ENCODE measurements at places on chromosomes 5 and 9.
A peak's percentile ranks its signal among the peaks of the same experiment; 100 is the strongest.

DNA sequence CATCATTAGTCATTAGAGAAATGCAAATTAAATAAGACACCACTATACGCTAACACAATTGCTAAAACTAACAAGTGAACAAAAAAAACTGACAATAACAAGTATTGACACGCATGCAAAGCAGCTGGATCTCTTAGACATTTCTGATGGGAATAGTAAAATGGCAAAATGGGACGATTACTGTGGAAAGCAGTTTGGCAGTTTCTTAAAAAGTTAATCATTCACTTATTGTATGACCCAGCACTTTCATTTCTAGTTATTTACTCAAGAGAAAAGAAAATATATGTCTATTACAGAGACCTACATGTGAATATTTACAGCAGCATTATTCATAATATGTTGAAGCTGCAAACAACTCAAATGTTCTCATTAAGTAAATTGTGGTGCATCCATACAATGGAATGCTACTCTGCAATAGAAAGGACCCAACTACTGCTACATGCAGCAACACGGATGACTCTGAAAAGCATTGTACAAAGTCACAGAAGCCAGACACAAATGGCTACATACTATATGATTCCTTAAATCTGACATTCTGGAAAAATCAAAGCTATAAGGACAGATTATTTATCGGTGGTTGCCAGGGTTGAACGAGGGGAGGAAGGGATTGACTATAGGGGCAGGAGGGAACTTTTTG is 96.8 kb upstream of the ITGA2 start:
- DNase-seq: no peak

GRCh38 chr5:156019130-156019529 is 307.8 kb upstream of the SGCD start:
- no peak for DNase-seq

DNA sequence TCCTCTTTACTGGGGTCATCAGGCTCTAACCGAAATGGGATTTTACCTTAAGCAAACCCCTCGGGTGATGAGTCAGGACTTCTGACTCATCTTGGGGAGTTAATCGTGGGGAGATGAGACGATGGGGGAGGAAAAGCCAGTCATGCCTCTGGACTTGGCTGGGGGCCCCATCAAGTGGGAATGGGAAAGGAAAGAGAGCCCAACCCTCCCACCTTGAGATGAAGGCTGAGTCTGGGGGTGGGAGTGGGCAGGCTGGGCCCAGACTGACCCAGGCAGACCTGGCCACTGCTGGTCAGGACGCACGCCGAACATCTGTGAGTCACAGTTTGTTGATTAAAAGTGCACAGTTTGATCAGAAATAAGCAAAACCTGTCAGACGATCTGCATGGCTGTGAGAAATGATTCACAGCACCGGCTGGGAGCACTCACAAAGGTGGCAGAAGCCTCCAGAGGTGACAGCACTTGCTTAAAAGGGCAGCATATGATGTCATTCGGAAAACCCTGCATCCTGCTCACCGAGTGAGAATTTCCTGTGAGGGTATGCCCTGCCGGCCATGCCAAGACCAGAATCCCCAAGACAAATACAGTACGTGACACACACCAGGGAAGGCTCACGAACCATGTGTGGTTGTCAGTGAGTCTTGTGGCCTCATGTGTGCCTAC is 50.0 kb upstream of the SLC25A51 start:
- no peak for DNase-seq

DNA sequence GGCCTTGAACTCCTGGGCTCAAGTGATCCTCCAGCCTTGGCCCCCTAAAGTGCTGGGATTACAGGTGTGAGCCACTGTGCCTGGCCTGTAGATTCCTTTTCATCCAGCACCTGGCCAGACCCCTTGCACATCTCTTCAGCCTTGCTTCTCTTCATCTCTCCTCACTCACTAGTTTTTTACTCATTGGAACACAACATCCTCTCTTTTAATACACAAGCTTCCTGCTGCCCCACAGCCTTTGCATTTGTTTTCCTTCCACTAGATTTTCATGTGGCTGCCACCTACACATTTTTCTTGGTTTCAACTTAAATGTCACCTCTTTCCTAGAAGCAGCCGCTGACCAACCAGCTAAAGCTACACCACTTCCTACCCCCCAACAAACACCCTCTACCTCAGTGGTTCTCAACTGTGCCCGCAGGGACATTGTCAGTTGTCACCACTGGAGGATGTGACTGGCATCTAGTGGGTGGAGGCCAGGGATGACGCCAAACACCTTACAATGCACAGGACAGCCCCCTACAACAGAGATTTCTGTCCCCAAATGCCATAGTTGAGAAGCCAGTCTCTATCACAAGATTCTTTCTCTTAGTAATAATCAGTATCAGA is 33.7 kb downstream of the HAVCR1 start:
- DNase-seq: no peak

- no peak for DNase-seq
Measured at GRCh38 chr5:10836986-10837385, 76.0 kb upstream of the DAP start.

DNA sequence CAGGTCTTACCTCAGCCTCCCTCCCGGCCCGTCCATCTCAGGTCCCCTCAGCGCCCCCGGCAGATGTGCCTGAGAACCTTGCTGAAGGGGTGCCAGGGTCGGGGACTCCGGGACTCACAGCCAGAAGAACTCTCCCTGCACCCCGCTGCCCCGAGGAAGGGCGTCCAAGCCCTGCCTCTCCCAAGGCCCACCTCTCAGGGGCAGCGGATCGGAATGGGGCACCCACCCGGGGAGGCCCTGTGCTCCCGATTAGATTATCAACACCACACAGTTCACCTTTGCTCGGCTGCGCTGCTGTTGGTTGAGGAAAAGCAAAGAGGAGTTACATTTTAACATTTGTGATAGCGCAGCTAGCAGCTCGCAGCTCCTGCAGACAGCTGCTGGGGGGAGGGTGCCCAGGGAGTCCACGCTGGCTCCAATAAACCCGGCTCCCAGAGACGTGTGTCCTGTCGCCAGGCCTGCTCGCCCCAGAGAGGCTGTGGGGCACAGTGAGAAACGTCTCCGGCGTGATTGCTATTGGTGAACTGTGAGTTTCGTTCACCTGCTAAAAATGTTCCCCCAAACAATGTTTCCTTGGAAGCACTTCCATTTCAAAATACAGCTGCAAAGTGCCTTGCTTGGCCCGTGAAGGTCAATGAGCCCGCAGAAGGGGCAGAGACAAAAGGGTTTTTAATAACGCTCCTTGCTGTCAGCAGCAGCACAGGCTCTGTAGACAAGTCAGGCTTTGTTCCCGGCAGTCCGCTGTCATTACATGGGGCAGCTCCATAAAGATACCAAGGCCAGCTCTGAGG is 18.6 kb upstream of the SLC6A19 start:
- peak; percentile 39 for DNase-seq

GRCh38 chr5:92401492-92401891 is 1018.4 kb upstream of the ARRDC3 start:
- DNase-seq: no peak

DNA sequence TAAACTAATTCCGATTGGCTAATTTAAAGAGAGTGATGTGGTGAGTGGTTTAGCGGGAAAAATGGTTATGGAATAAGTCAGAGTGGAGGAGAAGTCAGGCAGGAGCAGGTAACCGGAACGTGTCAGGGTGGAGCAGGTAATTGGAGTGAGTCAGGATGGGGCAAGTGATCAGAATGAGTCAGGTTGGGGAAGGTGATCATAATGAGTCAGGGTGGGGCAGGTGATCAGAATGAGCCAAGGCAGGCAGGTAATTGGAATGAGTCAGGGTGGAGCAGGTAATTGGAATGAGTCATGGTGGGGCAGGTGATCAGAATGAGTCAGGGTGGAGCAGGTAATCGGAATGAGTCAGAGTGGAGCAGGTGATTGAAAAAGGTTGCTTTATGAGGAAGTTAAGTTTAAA is 101.4 kb downstream of the TMEM167A start:
- DNase-seq: no peak

DNA sequence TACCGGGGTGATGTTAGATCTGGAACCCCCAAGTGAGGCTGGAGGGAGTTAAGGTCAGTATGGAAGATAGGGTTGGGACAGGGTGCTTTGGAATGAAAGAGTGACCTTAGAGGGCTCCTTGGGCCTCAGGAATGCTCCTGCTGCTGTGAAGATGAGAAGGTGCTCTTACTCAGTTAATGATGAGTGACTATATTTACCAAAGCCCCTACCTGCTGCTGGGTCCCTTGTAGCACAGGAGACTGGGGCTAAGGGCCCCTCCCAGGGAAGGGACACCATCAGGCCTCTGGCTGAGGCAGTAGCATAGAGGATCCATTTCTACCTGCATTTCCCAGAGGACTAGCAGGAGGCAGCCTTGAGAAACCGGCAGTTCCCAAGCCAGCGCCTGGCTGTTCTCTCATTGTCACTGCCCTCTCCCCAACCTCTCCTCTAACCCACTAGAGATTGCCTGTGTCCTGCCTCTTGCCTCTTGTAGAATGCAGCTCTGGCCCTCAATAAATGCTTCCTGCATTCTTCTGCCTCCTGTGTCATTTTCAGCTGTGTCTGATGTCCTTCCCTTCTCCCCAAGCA is 2.3 kb upstream of the MYOZ3 start:
- no peak for DNase-seq

DNA sequence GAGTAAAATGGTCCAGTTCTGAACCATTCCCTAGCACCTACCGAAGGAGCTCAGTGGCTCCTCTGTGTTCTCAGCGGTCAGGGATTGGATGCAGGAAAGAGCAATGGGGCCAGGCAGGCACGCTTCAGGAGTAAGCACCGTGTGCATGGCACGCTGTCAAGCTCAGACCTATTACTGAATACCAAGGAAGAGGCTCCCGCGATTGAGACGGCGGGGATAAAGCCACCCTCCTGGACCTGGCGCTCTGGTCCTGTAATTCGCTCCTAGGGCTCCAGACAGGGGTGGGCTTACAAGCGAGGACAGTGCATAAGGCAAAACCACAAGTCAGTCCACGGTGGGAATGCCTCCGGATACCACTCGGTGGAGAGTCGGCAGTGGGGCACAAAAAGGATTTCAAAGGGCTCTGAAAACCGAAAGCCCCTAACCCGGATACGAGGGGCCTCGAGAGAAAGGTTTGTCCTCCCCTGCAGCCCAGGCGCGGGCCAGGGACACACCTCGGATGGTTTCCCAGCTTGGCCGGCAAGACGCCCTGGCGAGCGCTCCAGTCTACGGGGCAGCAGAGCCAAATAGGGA is 988 bp downstream of the OXCT1 start:
- DNase-seq: peak; percentile 35

Data from NCI-H526 treated with DMSO at 0.1 percent for 48 hours (cell line).